Smooth muscle cell of trachea (primary cell): ENCODE measurements at places on chromosomes 1 and 21. TPM values are rescaled to one million over a fixed set of nuclear protein-coding genes. Genes with fewer than 3 reads are reported as not detected.

PDC gene
- total RNA-seq = not detected in 2 replicates

TGFB2 gene
- 4.9 and 9.9 TPM in 2 replicates for total RNA-seq

DCST1 gene
- total RNA-seq = not detected in 2 replicates

SLAMF9 gene
- total RNA-seq = 0.33 TPM in 1 of 2 replicates, not detected in the other

SLC35F3 gene
- total RNA-seq = under 0.01 TPM in 1 of 2 replicates, not detected in the other

FCGR3B gene
- not detected in 2 replicates for total RNA-seq

TEDDM1 gene
- total RNA-seq = not detected in 2 replicates

IFNGR2 gene
- total RNA-seq = 36.4 and 44.8 TPM in 2 replicates

THEM5 gene
- total RNA-seq = 0.17 TPM in 1 of 2 replicates, not detected in the other

TSPAN1 gene
- total RNA-seq = not detected in 2 replicates

ENAH gene
- 86.2 and 99.9 TPM in 2 replicates for total RNA-seq

CCDC17 gene
- 0.99 and 1.6 TPM in 2 replicates for total RNA-seq

FHL3 gene
- total RNA-seq = 16.6 and 31.1 TPM in 2 replicates

KCNQ4 gene
- under 0.01 TPM in 2 replicates for total RNA-seq

SLC50A1 gene
- total RNA-seq = 17.6 and 25.6 TPM in 2 replicates

OR2T11 gene
- not detected in 2 replicates for total RNA-seq

GSTM5 gene
- 6.4 and 34.2 TPM in 2 replicates for total RNA-seq
